ENCODE measurements at places on chromosomes 7 and 10.
A peak's percentile ranks its signal among the peaks of the same experiment; 100 is the strongest.

DNA sequence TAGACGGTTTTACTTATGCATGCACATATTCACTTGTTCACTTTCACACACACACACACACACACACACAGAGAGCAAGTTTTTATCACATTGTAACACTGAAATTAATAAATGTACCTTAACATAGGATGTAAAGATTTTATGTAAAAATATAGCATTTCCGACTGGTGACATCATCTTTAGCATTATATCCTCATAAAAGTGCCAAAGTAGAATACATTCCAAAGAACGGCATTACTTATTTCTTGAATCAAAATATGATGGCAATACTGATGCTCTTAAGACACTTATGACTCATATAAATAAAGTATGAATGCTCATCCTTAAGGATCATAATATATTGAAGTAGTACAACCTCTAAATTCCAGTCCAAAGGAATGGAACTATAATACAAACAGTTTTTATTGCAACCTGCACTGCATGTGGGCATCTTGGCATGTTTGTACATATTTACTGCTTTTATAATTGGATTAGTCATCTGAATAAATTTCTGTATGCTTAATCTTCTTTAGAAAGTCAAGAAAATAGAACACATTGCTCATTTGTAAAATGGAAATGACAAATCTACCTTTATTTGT lies 290.0 kb upstream of the SEMA3A start:
- DNase-seq: no peak

DNA sequence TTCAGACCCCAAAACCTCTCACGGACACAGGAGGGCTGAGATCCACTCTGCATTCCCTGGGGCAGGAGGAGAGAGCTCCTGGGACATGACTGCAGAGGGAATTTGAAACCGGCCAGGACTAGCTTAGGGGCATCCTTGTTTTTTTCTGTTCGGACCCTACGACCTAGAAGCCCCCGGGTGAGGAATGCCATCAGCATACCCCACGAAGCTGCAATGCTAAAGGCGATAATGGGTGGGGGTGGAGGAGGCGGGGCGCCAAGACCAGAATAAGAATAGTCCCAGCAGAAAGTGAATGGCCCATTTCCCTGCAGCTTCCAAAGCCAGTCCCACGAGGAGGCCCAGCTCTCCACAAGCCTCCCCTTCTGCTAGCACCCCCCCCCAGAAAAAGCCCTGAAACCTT lies 4.0 kb downstream of the PDGFA start:
- DNase-seq: no peak

DNA sequence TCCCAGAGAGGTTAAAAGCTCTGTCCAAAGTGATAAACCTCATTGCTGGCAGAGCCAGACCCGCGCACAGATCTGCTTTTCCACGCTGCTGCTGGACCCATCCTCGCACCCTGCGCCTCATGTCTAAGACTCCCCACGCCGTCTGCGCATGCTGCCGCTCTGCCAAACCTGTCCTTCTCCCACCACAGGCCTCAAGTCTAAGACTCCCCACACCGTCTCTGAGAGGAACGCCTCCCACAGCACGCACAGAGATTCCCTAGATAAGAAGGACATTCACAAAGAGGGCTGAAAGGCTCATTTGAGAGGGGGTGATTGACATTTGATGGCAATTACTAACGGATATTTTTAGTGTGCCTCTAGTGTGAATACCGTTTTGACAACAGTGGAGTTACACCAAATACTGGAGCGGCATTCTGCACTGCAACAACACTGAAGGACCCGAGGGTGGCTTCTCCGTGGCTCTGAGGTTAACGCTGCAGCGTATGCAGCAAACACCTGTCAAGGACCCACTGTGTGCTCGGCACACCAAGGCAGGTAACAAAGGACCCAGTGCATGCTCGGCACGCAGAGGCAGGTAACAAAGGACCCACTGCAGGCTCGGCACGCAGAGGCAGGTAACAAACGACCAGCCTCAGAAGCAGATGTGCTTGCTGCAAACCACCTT lies 231.4 kb downstream of the DNAJB6 start:
- DNase-seq: no peak

GRCh38 chr7:44827567-44827966 lies 20.3 kb downstream of the H2AZ2 start:
- no peak for DNase-seq

DNA sequence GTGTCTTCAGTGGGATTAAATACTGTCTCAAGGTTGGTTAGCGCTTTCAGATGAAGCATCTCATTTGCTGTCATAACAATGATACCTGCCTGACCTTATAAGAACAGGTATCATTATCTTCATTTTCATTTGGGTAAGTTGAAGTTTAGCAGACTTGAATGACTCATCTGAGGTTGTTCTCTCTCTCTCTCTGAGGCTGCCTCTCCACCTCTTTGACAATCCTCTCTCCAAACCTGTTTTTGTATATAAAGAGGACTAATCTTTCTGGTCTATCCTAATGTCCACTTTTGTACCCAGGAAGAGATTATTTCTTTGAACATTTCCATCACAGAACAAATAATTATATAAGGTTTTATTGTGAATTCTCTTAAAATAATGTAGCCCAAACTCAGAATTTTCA lies 291.4 kb downstream of the KLF6 start:
- no peak for DNase-seq

GRCh38 chr7:463817-464453 lies 55.7 kb downstream of the PDGFA start:
- DNase-seq: no peak

GRCh38 chr10:97274828-97275227 lies 17.6 kb downstream of the ARHGAP19 start:
- DNase-seq: no peak

DNA sequence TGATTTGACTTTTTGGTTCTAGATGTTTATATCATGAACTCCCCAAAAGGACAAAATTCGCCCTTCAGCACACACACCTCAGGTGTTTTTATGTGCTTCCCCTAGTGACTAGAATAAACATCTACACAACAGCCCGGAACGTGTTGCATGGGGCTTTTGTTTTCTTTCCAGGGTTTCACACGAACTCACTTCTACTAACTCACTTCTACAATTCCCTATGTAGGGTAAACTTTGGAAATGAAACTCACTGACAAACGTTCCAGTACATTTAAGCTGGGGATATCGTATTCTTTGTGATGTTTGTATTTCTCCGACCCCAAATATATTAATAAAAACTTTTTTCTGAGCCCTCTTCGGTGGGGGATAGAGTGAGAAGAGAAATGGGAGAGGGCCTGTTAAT lies 1.4 kb downstream of the TRA2A start:
- DNase-seq: peak; percentile 61

DNA sequence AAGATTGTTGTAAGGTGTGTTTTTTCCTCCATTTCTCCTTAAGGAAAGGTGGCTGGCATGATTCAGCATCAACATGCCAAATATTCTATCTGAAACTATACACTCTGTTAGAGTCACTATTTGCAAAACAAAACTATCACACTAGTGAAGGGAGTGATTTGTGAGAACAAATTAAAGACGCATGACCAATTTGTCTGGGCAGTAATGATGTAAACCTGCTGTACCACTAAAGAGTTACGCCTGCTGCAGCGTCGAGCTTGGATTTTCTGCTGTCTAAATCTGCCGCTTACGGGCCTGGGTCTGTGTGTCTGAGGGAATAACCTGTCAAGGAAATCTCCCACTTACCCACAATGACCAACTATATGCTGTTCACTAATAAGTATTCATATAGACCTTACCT lies 648.3 kb downstream of the PARD3 start:
- no peak for DNase-seq

DNA sequence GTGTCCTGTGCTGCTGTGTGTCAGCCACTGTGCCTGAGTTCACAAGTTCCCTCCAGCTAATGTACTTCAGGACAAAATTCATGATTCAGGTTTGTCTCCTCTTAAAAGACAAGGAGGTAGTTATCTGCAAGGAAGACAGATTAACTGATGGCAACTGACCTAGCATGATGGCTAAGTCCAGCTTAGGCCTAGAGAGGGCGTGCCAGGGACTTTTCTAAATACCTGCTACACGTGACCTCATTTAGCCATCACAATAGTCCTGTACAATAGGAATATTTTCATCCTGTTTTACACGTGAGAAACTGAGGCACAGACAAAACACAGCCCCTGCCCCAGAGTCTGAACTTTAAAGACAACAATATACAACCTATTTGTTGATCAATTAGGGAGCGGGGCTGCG lies 275.7 kb downstream of the XPNPEP1 start:
- DNase-seq: no peak

DNA sequence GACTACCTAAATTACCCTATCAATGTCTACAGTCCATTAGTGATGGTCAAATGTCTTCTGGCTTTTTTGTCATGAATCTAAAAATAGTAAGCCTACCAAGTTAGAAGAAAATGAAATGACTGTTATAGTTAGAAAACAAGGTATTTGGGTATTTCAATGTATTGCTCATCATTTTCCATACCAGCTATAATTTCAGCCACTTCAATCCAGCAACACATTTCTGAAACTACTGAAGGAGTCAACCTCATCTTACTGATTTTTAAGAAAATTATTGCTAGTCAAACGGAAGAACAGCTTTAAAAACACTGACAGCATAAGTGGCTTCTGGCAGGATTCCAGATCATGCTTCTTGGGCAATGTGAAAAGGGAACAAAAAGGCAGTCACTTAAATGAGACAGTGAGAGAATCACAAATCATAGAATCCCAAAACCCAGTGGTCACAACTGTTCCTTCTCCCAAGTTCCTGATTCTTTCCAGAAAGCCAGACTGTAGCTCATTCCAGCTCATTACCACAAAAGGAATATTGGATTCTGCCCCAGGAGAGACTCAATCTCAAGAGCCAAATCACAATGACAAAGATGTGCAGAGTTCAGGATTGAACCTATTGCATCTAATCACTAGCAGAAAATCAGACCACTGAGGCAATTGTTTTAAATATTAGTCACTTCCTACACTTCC lies 61.2 kb upstream of the LRRN3 start:
- peak; percentile 27 for DNase-seq

- no peak for DNase-seq
Measured at GRCh38 chr7:81064426-81064825, 145.6 kb upstream of the SEMA3C start.

DNA sequence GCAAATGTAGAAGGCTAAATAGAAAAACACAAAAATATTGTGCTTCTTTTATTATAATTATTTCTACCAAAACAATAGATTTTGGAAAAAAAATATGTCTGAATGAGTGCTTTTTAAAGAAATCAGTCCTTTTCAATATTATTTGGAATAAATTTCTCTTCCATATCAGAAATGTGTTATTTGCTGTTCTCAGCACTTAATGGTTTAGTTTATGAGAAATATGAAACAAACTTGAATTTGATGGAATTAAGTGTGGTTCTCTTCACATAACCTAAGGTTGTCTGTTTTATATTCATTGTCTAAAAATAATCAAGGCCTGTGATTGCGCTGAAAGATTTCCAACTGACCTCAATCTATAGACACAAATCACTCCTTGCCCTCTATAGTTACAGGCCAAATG lies 203.0 kb downstream of the COBL start:
- no peak for DNase-seq

DNA sequence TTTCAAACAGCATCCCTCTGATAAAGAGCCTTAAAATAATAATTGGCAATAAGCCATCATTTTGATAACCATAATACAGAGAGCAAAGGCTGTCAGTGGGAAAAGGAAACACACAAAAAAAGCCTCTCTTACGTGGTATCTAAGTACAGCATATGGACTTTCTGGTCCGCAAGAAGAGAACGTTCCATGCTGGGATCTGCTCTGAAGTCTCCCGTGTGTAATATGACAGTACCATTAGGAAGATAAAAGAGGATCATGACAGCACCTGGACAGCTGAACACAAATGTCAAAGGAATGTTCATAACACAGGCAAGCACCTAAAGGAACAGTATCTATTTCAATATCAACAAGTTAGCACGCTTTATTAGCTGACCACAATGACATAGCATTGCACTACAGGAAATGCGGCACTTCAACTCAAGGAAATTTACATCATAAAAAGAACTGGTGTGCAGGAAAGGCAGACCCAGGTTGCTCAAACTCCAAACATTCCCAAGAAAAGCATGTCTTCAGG lies 9.9 kb downstream of the DCLRE1A start:
- DNase-seq: no peak

- no peak for DNase-seq
Measured at GRCh38 chr7:132443761-132444520, 132.3 kb downstream of the PLXNA4 start.

DNA sequence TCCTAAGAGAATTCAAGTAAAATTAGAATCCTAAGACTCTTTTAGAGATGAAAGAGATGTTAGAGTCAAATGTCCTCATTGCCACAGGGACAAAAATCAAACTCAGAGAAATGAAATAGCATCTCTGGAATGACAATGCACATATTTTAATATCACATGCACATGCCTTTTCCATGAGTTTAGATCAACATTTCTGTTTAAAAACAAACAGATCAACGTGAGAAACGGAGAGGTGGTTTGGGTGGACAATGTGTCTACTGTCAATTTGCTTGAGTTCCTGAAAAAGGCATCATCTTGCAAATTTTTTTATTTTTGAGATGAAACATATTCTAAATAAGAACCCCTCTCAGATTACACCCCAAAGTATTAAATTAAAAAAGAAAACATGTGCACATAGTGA lies 130.0 kb downstream of the CHRM2 start:
- DNase-seq: no peak

GRCh38 chr7:8051373-8051772 lies 82.8 kb downstream of the GLCCI1 start:
- no peak for DNase-seq

DNA sequence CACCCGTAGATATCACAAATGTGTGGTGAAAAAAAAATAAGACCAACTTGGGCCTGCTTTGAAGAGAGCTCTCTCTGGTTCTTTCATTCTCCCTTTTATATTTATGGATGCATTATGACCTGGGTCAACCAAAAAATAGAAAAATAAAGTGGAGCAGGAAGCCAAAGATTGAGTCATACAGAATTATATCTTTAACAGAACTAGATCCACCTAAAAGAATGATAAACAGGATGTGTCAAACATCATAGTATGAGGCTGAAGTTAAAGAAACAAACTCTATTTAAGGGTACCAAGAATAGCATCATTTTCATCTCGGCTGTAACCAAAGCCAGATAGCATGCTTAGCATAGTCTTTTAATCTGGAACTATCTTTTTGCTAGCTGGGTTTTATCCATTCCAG lies 28.8 kb upstream of the NMT2 start:
- peak; percentile 19 for DNase-seq

Measured in CD4-positive, alpha-beta T cell treated with Interleukin-2 at 100 ng/mL for 4 hours (primary cell).